ENCODE measurements at places on chromosomes 6 and 20.

DNA sequence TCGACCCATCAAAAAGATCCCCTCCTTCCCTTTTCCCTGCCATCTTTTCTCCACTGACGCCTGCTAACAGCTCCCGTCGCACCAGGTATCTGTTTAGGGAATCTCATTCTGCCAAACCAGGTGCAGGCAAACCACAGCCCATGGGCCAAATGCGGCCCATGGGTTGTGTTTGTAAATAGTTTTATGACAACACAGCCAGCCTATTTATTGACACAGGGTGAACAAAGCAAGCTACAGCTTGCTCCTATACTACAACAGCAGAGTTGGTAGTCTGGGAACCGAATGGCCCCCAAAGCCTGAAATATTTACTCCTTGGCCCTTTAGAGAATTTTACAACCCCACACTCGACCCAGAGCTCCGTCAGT is 16.4 kb downstream of the NFATC2 start:
- DNase-seq, result no peak

GRCh38 chr20:1346315-1346969 is 17.5 kb upstream of the SDCBP2 start:
- no peak for DNase-seq

- no peak for DNase-seq
Observed at GRCh38 chr6:75094614-75095200, 111.1 kb downstream of the COL12A1 start.

- no peak for DNase-seq
Observed at GRCh38 chr6:13235339-13235738, 93.0 kb downstream of the TBC1D7 start.

- DNase-seq, result no peak
Observed at GRCh38 chr6:30826961-30827342, 57.4 kb upstream of the DDR1 start.

DNA sequence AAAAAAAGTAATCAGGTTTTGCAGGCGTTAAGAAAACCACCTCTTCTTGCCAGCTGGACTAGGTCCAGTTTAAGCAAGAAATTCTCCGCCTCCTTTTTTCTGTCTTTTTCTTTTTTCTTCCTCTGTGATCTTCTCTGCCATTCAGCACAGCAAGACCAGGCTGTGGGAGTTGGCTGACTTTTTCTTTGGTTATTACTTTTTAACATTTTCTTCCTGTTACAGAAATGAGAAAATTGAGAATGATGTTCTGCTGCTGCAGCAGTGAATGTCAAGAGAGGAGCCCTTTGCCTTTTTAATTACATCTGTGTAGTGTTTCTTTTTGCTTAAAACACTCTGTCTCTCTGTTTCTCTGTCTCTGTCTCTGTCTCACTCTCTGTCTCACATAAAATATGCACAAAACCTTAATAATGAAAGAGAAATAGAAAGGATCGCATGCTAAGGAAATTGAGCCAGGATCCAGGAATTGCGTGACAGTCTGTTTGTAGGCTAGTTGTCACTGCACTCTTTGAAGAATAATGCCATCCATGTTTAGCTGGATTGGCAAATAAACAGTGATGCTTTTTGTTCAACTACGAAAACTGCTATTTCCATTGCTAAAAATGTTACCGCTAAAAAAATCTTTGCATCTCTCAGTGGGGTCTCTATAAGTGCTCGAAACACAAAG is 103.2 kb upstream of the SUPT3H start:
- no peak for DNase-seq

DNA sequence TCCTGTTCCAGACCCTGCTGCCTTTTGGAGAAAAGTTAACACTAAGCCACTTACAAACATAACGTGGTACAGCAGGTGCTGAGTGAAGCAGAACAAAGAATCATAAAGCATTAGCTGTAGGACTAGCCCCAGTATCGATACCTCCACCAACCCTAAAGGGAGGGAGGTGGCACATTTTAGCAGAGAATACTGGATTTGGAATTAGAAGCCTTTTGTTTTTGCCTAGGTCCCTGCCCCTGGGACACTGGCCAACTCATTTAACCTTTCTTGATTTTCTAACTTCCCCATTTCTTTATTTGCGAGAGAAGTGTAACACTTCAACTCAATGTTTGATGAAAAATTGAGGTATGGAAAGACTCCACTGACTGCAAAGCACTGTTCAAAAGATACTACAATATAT is 93.5 kb downstream of the B3GAT2 start:
- no peak for DNase-seq

DNA sequence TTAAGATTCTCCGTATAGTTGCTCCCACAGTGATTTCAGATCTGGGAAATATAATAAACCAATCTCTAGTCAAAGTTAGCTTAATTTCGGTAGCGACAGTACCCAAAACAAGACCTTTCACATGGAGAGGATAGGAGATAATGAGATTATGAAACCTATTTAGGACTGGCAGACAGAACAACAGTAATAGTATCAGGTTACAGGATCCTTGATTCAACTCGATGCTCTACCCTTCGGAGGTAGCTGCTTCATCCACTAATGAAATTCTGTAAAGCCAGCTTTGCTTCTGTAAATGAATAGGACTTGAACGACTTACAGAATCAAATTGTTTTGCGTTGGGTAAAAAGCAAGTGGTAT is 534 bp upstream of the AKIRIN2 start:
- DNase-seq, result no peak

DNA sequence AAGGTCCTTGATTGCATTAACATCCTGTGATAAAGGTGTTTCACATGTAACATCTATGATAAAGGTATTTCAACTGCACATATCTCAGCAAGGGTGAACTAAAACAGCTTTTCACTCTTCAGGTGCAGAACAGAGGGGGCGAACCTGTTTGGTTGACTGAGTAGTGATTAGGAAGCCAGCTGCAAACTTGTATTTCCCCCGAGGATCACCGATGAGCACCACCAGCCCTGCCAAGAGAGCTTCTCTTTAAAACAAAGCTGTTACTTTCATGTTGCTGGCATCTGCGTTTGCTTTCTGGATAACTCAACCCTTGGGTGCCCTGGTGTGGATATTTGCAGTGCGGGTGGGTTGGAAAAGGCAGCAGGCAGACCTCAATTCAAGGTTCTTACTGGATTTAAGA is 39.6 kb downstream of the JAG1 start:
- no peak for DNase-seq

GRCh38 chr20:7454047-7454446 is 486.2 kb downstream of the HAO1 start:
- DNase-seq, result no peak

DNA sequence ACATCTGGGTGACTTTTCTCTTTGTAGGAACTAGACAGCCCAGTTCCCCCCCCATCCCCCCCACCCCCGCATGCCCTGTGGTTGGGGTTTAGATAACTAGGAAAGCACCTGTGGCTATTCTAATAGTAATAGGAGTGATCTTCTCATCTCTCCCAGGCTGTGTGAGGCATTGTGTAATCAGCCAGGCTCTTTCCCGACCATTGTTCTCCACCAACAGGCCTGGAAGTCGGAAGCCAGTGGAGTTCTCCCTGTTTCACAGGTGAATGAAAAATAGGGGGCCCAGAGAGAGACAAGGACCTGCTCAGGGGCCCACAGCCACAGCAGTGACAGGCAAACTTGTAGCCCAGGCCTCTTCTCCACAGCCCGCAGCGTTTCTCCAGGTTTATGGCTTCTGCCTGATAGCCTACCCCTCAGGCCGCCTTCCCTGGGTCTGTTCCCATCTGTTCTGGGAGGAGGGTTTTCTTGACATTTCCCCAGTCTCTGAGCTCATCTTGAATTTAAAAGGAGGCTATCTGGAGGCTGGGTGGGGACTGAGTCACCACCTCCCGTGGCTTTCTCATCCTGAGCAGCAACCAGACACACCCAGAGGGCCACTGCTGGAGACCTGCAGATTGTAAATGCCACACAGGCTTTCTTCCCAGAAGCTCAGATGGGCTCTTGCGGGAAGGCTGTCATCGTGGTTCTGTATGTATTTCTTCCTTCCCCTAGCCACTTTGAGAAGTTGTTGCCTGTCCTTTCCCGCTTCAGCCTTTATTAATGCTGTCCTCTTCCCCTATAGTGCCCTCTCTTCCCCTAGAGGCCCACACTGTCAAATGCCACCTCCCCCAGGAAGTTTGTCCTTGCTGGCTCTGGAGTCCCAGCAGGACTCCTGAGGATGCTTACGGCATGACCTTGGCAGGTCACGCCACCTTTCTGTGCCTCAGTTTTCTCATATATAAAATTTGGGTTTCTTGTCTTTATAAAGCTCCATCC is 75.9 kb upstream of the MYL9 start:
- DNase-seq, result no peak

DNA sequence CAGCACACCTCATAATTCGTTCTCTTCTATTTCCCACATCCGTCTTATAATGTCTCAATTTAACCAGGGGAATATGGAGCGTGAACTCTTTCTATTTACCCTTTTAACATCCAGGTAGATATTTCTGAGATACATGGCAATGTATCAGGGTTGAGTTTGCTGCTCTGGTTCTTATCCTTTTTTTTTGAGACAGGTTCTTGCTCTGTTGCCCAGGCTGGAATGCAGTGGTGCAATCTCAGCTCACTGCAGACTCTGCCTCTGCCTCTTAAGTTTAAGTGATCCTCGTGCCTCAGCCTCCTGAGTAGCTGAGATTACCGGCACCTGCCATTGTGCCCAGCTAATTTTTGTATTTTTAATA is 36.5 kb downstream of the KLHL31 start:
- DNase-seq, result no peak

DNA sequence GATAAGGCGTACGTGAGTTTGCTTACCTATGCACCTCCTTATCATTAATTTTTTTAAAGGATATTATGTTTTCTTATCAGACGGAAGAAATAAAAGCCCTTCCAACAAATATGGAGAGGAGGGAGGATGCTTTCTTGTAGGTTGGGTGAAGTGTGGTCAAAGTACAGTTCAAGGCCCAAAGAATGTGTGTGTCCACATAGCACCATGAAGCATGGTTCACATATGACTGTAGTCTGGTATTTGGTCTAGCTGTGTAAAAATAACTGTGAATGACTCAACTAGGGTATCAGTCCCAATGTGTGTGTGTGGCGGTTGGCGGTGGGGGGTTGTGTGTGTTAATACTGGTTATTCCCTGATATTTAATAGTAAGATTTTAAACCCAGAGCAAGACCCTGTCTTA is 212.7 kb downstream of the TMEM242 start:
- DNase-seq, result no peak

DNA sequence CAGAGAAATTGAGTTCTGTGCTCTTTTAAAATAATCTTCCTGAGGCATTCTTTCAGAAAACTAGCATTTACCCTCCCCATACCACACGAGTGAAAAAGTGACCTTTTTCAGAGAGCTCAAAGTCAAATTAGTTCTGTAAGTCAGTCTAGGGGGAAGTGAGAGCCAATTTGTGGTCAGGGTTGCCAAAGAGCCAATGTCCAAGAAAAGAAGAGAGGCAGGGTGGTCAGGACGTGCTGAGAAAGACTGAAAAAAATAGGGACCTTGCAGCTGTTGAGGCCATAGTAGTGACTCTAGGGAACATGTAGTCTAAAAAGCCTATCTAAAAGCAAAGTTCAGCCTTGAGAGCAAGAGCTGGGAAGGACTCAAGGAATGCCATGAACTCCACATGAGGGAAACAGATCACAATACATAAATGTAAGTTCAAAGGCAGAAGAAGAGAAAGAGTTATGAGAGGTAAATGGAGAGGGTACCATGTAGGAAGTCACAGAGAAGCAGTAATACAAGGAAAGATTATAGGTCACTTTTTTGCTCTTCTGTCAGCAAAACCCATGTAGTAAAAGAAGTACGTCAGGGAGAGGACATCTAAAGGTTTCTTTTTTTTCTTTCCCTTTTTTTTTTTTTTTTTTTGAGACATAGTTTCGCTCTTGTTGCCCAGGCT is 565.1 kb upstream of the FLRT3 start:
- peak; percentile 60 for DNase-seq

- peak; percentile 72 for DNase-seq
Observed at GRCh38 chr6:11275598-11275997, 43.1 kb upstream of the NEDD9 start.

DNA sequence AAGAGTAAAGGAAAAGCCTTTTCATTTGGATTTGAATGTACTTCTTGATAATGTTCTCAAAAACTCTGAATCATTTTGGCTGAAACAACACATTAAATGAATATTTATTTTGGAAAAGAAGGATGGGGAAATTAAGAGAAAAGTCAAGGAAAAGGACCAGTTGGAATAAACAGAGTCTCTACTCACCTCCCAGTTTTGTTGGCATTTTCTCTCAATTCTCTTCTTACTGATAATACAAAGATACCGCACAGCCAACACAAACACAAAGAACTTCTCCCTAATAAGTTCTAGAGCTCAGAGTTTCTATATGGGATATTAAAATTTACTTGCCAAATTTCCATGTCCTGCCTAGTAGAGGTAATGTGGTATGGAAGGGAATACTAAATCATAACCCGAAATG is 13.1 kb downstream of the EPM2A start:
- no peak for DNase-seq

GRCh38 chr6:27791182-27791943 is 120.8 kb downstream of the OR2B2 start:
- DNase-seq, result no peak

GRCh38 chr20:50680105-50680960 is 11.0 kb downstream of the RIPOR3 start:
- no peak for DNase-seq

- DNase-seq, result no peak
Observed at GRCh38 chr20:40687384-40688128, 1.5 kb downstream of the MAFB start.

DNA sequence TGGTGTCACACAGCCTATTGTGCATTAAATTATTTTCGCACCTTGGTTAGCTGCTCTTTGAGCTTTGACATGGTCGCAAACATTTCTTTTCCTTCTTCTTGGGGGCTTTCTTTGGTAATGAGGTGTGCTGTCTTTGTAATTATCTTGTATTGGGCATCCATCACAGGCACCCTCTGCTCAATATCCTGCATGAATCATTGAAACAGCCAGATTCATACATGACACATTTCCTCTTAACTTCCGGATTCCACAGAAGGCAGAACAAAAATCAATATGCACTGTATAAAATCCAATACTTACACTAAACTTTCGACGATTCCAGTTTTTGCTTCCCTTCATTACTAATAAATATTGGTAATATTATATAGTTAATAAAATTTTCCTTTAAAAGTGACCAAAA is 175.6 kb downstream of the SYNE1 start:
- DNase-seq, result no peak

- no peak for DNase-seq
Observed at GRCh38 chr6:37994223-37994622, 174.7 kb downstream of the ZFAND3 start.

GRCh38 chr6:28810659-28811053 is 113.1 kb downstream of the TRIM27 start:
- no peak for DNase-seq

DNA sequence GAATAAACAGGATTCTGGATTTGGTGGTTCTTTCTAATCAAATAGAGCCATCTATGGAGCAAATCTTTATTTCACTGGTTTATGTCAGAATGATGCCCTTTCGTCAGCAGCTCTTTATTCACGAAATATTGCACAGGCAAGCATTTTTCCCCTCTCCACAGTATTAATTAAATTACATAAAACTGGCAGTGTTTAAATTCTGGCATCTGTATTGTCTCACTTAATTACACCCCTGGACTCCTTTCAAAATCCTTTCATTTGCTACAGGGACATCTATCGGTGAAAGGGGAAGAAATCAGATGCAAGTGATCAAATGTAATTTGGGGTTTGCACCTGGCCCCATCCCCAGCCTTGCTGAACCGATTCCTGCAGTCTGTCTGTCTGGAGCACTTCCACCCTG is 801.9 kb downstream of the QKI start:
- DNase-seq, result no peak

All from GM12864 (cell line).